ENCODE measurements at places on chromosomes 13 and 19.

GRCh38 chr19:37370880-37371661, at the start of gene ZNF527:
Gene ZNF527, plus strand, starts transcription at chr19:37371099. Its CDS starts 3,100 bp downstream, at chr19:37374199.
- DNase-seq: peak; percentile 90

- DNase-seq: no peak
Measured at GRCh38 chr13:110664673-110665072, 41.2 kb downstream of the CARS2 start.

GRCh38 chr19:28416245-28416644, 796.7 kb downstream of the UQCRFS1 start:
- no peak for DNase-seq

- DNase-seq: no peak
Measured at GRCh38 chr19:16136185-16136999, 7.1 kb upstream of the HSH2D start.

DNA sequence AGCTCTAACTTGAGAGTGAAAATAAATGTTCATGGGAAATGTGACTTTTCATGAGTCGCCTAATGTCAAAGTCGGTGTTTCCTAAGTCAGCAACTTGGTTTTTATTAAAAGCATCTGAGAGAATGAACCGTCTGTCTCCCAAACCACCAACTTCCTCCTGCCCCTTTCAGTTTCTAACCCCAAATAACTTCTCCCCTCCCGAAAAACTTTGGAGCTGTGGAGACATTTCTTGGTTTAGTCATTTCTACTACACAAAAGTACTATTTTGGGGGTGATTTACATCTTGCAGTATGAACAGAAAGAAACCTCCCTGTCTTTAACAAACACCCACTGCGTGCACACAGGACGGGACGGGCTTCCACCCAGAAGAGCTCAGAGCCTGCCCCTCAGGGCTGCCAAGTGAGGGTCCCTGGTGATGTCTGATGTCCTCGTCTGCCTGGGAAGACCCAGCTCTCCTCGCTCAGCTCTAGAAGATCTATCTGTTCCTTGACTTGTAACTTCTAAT, 65.0 kb downstream of the RASA3 start:
- no peak for DNase-seq

- DNase-seq: no peak
Measured at GRCh38 chr19:49167857-49168409, 10.3 kb downstream of the TRPM4 start.

GRCh38 chr13:110319774-110320509, 12.9 kb downstream of the COL4A2 start:
- DNase-seq: no peak

GRCh38 chr13:78228211-78228610, 309.6 kb upstream of the EDNRB start:
- DNase-seq: no peak

DNA sequence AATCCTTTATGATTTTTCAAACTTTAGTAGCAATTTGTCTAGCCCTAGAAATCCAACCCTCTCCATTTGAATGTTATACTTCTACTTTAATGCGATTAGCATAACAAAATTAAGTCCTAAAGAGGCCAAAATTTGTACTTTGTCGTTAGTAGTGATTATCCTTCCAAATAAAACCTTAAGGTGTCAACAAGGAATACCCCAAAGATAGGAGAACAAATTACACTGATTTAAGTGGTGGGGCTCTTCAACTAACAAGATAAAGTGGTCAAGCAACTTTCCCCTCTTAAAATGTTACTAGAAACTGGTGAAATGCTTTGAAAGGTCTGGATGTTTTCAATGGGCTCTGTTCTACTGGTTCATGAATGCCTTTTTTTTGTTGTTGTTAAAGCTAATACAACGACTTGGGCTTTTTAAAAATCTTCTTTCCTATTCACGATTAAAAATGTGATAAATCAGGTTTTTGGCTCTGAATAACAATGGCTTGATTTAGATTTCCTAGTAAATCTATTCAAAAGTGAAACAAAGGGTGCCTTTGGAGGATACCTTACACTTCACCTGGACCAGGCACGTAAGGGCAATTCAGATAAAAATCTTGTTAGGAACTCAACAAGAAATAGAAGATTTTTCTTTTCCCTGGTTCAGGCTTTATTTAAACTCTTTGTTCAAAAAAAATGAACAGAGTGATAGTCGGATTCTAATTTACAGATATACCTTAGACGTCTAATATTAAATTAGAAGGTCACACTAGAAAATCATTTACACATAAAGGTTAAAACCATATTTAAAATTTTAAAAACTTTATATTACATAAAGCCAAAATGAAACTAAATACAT, 3.1 kb downstream of the SOX21 start:
- DNase-seq: no peak

GRCh38 chr19:49395581-49396407, 7.7 kb downstream of the KASH5 start:
- DNase-seq: no peak

DNA sequence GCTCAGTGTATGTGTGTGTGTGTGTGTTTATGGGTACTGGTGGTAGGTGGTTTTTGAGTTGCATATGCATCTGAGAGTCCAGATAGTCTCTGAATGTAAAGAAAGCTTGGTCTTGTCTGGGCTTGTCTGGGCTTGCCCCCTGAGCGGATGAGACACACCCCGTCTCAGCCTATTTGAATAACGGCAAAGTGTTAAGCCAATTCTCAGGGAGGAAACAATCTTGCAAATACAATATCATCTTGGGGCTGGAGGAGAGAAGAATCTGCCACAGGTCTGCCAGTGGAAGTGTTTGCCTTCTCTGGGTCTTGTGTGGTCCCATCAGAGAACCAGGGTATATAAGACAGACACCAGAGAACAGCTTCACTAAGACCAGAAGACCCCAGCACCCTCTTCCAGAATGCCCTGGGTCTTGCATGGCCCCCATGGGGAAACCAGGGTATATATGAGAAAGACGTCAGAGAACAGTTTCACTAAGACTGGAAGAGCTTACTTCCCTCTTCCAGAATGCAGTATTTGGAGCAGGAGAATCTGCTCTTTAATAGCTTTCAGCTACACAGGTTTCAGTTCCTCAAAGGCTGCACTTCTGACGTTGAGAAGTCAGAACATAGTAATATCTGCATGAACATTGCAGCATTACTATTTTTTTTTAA, 13.3 kb downstream of the CD70 start:
- no peak for DNase-seq

DNA sequence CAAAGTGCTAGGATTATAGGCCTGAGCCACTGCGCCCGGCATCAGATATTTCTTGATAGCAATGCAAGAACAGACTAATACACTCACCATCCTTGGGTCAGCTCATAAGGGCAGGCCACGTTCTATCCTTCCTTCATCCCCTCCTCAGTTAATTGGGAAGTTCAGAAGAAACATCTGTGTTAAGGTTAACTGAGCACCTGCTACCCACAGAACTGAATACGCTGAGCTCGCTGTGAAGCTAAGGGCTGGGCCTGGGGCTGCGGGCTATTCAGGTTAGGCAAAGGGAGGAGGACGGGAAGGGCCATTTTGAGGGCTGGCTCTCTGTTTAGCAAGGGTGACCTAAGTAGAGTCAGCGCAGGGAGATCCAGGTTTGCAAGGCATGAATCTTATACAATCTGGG, 43.0 kb upstream of the UQCRFS1 start:
- DNase-seq: no peak

- DNase-seq: no peak
Measured at GRCh38 chr13:75341028-75341427, 140.9 kb downstream of the TBC1D4 start.

GRCh38 chr13:41827507-41828213, 133.2 kb downstream of the VWA8 start:
- no peak for DNase-seq

DNA sequence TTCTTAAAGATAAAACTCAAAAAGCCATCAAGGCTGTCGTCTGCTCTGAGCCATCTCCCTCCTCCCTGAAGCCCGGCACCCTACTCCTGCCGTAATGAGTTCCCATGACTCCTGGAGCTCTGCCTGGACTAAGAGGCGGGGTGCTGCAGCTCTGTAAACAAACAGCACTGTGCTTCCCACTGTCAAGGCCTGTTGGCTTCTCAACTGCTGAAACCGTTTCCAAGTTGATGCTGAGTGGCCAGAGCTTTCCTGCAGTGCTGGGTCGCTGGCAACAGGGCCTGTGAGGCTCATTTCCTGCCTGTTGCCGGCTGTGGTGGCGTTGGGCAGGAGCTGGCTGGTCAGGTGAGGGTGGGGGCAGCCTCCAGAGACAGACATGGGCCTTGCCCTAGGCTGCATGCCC, 26.7 kb upstream of the ISYNA1 start:
- no peak for DNase-seq

- DNase-seq: no peak
Measured at GRCh38 chr13:32142956-32143375, 111.4 kb downstream of the FRY start.

DNA sequence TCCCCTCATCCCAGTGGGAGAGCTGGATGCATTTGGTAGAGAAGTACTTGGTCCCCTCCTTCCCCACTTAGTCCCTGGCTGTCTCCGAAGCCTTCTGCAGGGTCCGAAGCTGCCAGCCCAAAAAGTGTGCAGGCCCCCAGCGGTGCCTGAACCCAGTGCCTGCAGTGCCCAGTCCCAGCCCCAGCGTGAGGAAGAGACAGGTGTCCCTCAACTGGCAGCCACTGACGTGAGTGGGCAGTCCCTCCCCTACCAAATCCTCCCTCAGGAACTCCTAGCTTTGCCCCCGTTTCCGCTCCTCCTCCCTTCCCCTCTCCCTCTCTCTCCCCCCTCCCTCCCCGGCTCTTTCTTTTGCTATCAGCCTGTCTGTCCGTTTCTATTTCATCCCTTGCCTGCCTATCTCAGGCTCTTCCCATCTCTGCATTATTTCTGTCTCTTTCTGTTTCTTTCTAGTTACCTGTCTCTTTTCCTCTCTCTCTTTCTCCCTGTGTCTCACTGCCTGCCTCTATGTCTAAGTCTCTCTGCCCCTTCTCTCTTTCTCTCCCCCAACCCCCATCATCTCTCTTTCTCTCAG, 1.8 kb upstream of the LTBP4 start:
- no peak for DNase-seq

Data from stimulated activated CD8-positive, alpha-beta memory T cell treated with anti-CD3 and anti-CD28 coated beads, Interleukin-7, amount 100 ng/mL, for 1 hour (primary cell).